ENCODE measurements at places on chromosomes 5 and 9. TPM values are rescaled to one million over a fixed set of nuclear protein-coding genes. Genes with fewer than 3 reads are reported as not detected.

The NR6A1 gene
- 2.5 TPM for total RNA-seq

The PDZD2 gene
- total RNA-seq, result 30.0 TPM

The NDUFB6 gene
- 57.0 TPM for total RNA-seq

The PCDHA4 gene
- 15.0 TPM for total RNA-seq

The CDH18 gene
- 69.4 TPM for total RNA-seq

The FAM81B gene
- total RNA-seq, result 14.8 TPM

The GLDC gene
- 26.3 TPM for total RNA-seq

The FOXE1 gene
- total RNA-seq, result not detected

The SPINK7 gene
- not detected for total RNA-seq

The DBH gene
- under 0.01 TPM for total RNA-seq

The NIPAL4 gene
- total RNA-seq, result 0.23 TPM

The MSX2 gene
- total RNA-seq, result 0.69 TPM

The IL4 gene
- not detected for total RNA-seq

The OR1L4 gene
- not detected for total RNA-seq

The SURF2 gene
- 19.6 TPM for total RNA-seq

The TRUB2 gene
- 18.0 TPM for total RNA-seq

The ADAMTS2 gene
- 6.9 TPM for total RNA-seq

The SLC6A19 gene
- total RNA-seq, result not detected

The ARSI gene
- total RNA-seq, result 0.46 TPM

The NUDT12 gene
- total RNA-seq, result 33.0 TPM

The TBC1D2 gene
- total RNA-seq, result 2.8 TPM
